ENCODE measurements at places on chromosomes 7 and 10.

DNA sequence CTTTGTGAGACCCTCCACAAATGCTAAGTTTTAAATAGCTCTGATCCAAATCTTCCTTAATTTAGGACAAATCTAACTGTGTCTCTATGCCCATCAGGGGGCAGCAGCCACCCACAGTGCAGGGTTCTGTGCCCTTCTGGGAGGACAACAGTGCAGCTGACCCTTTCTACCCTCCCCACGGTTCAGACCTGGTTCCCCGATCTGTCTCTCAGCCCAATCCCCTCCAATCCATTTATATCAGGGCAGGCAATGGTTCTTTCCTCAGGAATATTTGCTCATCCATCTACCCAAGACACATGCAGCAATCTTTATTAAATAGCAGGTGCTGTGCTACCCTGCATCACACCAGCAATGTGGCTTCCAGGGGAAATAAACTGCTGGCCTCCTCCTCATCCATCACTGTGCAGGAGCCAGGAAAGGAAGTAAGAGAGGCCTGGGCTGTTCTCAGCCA, 4.0 kb upstream of the RBM28 start:
- DNase-seq, result peak; percentile 32

- DNase-seq, result no peak
These were observed 866.5 kb upstream of the GHITM start for GRCh38 chr10:83272666-83273434.

- DNase-seq, result no peak
These were observed 67.1 kb downstream of the ADCYAP1R1 start for GRCh38 chr7:31119249-31119648.

DNA sequence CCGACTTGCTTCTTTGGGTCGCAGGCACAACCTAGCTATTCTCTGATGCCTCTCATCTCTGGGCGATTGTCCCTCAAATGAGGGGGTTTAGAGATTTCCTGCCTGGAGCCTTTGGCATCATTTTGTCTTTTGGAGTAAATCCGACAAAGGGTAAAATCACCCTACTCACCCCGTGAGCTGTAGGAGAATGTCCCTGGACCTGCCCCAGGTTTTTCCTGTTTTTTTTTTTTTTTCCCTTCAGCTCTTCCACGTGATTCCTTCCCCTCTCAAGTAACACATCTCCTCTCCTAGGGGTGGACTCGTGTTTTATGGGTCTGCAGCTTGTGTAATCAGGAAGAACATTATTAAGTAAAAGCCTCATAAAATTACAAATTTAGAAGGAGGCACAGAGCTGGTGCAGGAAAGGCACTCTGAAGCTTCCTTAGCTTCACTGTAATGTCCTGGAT, 128.4 kb upstream of the ZNF746 start:
- no peak for DNase-seq

GRCh38 chr7:44748045-44748947, at the start of gene ZMIZ2:
Gene ZMIZ2 (plus strand): TSS chr7:44748847. CDS start chr7:44756250, 7,403 bp downstream.
- DNase-seq, result peak; percentile 86

GRCh38 chr10:124069341-124070264, 23.8 kb downstream of the CHST15 start:
- no peak for DNase-seq

GRCh38 chr7:3634396-3634795, 333.3 kb downstream of the SDK1 start:
- no peak for DNase-seq

DNA sequence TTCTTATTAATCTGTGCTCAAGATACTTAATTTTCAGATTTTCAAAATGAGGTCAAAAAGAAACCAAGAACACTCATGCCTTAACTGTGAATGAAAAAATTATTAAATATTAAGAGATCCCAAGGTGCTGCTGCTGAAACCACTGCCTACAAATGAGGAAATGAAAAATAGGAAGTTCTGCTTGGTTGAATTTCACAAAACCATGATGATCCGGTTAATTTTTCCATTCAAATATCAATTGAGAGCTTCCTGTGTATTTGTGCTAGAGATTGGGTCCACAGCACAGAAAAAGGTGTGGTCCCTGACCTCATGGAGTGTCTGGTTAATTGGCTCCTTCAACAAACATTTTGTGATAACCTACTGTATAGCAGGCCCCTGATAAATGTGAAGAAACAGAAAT, 132.7 kb upstream of the YAE1 start:
- no peak for DNase-seq

GRCh38 chr10:123149162-123149567, 1.2 kb downstream of the HMX2 start:
- DNase-seq, result no peak

DNA sequence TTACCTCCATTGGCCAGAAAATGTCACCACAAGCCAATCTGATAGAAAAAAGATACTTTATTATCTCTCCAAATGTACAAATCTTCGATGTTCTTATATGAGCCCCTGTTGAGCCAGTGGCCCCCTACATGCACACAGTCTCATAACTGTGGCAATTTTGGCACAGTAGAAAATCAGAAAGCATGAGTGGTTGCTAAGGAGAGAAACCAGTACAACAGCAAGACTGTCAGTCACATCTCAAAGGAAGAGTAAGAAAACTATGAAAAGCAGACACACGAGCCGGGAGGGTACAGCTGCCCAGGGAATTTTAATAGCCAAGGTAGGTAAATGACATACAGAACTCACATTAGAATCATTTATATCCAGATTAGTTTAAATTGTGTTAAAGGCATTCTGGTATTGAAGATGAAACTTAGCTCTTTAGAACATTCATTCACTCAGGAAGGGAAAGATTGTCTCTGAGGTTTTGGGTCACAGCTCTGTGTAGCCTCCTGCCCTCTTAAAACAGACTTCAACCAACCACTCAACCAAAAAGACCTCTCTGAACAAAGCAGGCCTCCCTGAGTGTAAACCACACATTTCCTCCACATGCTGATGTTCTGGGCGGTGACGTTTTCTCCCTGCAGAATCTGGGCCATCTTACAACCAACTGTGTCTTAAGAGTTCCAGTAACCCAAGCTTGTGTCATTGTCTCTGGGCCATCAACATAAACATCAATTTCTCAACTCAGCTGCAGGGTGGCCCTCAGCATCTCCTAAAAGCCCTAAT, 80.8 kb upstream of the ADAM12 start:
- no peak for DNase-seq

- DNase-seq, result no peak
These were observed 98.5 kb downstream of the ST7 start for GRCh38 chr7:117051808-117052207.

GRCh38 chr7:149085866-149086265, 4.7 kb downstream of the ZNF786 start:
- DNase-seq, result no peak

DNA sequence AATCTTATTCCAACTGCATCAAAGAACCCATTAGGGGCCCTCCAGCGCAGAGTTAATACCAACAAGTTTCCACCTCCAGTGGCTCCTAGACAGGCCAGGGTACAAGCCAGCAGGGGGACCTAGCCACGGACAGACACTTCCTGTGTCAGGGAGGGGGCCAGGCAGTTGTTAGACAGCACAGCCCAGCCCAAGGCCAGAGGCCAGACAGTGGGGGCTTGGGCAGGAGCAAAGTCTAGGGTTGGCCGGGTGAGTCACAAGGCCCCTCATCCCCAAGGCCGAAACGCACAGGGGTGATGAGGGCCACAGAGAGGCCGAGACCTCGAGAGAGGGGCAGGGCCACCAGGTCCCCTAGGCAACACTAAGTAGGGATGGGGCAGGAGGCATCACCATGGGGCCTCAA, 19.3 kb upstream of the OPTN start:
- DNase-seq, result no peak

GRCh38 chr7:134513169-134513752, 14.1 kb upstream of the AKR1B10 start:
- DNase-seq, result no peak

DNA sequence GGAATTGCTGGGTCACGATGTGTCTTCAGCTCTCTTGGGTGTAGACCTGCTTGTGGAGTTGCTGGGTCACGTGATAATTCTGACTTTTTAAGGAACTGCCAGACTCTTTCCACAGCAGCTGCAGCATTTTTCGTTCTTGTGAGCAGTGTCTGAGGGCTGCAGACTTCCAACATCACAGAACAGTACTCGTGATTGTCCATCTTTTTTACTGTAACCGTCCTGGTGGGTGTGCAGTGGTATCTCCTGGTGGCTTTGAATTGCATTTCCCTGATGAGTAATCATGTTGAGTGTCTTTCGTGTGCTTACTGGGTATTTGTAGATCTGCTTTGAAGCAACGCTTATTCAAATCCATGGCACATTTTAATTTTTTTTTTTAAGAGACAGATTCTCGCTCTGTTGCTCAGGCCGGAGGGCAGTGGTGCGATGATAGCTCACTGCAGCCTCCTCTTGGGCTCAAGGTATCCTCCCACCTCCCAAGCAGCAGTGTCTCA, 22.7 kb downstream of the INPP5A start:
- DNase-seq, result no peak

- no peak for DNase-seq
These were observed 340.9 kb downstream of the LRMDA start for GRCh38 chr10:75772153-75772887.

DNA sequence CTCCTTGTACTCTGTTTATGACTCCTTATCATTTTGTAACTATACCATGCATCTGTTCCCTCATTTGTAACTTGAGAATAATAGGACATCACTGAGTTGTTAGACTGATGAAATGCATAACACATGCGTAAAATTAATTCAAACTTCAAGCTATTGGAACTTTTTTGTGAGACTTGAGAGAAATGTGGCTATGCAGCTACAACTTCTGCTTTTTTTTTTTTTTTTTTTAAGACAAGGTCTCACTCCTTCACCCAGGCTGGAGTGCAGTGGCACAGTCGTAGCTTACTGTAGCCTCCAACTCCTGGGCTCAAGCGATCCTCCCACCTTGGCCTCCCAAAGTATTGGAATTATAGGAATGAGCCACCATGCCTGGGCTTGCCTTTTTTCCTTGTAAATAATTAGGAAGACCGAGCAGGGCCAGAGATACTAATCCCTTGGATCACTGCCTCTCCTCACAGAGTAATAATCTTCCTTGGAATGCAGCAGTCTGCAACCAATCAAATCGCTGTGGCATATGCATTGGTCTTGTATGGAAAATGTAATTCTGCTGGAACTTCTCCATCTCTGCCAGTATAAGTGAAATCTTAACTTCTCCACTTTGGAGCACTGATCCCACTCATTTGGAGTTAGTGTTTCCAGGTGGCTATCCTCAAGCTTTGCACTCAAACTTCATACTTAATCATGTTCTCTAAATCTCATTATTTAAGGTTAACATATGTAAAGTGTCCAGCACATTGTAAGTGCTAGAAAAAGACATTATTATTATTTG, 2.0 kb upstream of the PANK1 start:
- no peak for DNase-seq

GRCh38 chr7:101820703-101821102, 3.3 kb downstream of the CUX1 start:
- DNase-seq, result no peak

DNA sequence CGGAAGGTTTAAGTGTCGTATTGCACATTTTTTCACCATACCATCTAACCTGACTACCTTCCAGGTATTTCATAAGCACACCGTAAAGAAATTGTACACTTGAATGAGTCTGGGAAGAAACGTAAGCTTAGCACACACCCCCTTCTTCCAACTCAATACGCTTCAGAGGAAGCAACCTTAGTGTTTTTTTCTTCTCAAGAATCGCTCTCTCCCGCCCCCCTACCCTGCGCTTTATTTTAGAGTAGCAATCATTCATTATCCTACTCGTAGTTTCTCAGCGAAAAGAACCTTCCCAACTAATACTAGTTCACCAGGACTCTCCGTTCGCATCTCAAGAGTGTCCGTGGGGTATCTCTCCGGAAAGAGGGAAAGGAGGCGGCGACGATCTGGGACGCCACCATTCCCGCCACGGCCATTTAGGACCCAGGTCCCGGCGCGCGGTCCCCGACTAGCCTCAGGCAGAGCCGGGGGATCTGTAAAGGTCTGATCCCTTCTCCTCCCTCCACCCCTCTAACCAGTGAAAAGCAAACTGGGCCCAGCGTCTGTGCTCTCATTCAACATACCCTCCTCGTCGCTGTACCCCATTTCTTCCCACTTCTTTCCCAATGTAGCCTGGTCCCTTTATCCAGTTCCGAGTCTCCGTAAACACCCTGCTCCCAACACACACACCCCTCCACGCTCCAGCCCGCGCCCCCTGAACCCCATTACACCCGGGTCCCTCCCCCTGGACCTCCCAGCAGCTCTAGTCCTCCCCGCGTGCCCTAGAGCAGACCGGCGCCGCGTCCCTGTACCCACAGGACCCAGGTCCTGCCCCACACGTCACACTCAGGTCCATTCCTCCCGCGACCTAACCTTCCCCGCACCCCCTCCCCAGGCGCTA, 16.0 kb downstream of the MYOZ1 start:
- no peak for DNase-seq

DNA sequence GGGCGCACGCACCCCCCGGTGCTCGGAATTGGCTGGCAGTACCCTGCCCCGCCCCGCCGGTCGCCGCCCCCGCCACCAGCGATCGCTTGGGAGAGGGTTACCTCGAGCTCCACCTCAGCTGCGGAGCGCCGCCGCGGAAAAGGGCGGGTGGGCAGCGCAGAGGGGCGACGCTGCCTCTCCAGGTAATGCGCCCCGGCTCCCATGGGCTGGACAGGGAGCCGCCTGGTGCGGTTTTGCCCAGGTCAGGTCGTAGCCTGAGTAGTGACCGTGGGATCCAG, 1.3 kb downstream of the PFKFB3 start:
- DNase-seq, result no peak

DNA sequence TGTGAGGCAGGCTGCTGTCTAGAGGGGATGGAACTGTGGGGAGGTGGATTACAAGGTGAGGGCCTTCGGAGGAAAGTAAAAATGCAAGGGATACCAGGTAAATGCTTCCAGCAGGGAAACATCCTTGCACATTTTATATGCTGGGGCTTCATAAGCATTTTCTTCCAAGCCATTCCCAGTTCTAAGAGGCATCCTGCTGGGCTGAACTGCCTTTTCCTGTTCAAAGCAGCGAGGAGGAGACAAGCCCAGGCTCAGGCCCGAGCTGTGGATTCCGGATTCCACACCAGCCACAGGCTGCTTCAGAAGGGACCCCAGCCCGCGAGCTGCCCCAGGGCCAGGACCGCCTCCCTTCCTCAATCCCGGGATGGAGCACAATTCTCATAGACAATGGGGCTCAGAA, 249.7 kb downstream of the TNS3 start:
- DNase-seq, result no peak

GRCh38 chr10:70333268-70333667, 49.2 kb downstream of the LRRC20 start:
- no peak for DNase-seq

DNA sequence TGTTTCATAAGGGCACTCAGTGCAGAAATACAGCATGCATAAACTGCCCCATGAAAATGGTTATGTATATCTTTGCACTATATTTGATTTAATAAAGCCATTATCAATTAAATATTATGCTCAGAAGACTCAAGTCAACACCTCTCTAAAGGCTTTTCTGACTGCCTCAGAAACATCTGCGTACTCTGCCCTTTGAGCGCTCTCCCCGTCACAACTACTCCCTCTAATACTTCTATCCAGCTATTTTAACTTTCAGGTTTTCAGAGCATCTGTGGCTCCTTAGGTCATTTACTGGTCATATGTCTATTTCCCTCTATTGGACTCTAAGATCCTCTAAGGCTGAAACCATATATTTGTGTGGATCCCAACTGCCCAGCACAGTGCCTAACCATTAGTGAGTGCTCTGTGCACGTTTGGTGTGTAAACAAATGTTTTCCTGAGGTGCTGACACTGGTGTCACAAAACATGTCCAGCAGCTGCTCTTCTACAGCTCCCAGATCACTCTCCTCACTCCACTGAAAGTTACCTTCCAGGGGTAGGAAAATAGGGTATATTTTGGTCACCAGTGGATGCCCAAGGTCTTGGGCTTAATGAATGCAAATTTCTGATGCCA, 179.1 kb downstream of the BTAF1 start:
- DNase-seq, result no peak
